ENCODE measurements at places on chromosomes 3 and 15.

- no peak for DNase-seq
Observed at GRCh38 chr15:70415398-70415797, 317.7 kb upstream of the TLE3 start.

DNA sequence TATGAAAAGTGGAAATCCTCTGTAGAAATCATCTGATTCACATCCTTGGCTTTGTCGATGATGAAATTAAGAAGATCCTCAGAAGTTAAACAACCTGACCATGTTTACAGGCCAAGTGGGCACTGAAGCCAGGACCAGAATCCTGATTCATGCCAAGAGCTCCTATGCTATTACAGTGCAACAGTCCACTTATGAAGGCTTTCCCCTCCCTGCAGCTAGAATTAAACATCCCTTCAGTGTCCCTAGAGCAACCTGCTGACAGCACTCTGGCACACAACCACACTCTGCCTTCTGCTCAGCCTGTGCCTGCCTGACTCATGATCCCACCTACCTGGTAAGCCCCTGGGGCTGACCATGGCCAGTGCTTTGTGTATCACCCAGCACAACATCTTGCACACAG, 33.8 kb downstream of the TXNRD3 start:
- DNase-seq, result no peak

DNA sequence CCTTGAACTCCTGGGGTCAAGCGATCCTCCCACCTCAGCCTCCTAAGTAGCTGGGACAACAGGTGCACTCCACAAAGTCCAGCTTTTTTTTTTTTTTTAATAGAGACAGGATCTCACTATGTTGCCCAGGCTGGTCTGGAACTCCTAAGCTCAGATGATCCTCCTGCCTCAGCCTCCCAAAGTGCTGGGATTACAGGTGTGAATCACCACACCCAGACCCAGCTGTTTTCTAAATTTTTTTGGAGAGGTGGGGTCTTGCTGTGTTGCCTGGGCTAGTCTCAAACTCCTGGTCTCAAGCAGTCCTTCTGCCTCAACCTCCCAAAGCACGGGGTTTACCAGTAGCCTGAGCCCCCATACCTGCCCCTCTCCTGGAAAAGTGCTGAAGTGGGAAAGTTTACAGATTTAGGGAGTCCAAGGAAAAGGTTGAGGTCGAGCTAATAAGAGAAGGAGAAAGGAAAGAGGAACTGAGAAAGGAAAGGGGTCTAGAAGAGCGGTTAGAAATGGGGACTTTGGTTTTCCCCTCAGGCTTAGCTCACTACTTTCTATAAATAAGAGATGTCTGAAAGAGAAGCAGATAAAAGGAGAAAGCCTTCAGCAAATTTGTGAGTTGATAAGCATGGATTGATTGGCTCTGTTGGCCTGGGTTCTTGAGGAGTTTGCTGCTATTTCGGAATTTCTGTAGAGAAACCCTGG, 23.6 kb downstream of the UBE2E1 start:
- no peak for DNase-seq

- no peak for DNase-seq
Observed at GRCh38 chr3:45681221-45681620, 8.0 kb upstream of the SACM1L start.

GRCh38 chr3:102161384-102162006, 273.3 kb upstream of the ZPLD1 start:
- DNase-seq, result no peak

- DNase-seq, result no peak
Observed at GRCh38 chr3:181881749-181882148, 170.0 kb downstream of the SOX2 start.

- DNase-seq, result no peak
Observed at GRCh38 chr3:194680888-194681615, 4.6 kb upstream of the FAM43A start.

GRCh38 chr3:151316267-151316991, at the start of gene GPR87:
GPR87 (minus strand) TSS chr3:151316820; CDS start chr3:151300100, 16,720 bp downstream.
- DNase-seq, result peak; percentile 77

DNA sequence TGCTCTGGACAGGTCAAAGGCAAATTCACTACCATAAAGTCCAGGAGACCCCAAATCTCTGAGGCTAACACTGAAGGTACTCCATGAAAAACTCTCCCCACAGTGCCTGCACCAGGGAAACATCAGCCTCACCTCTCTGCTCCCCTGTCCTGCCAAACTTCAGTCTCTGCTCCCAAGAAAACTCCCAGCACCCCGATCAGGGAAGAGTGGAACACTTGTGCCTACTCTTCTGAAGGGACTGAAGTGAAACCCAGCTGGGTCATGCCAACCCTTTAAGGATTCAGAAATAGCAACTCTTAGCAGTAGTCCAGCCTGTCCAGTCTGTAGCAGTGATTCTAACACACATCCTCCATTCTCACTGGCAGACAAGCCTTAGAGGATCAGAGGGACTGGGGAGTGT, 124.2 kb downstream of the FAM174B start:
- DNase-seq, result no peak

DNA sequence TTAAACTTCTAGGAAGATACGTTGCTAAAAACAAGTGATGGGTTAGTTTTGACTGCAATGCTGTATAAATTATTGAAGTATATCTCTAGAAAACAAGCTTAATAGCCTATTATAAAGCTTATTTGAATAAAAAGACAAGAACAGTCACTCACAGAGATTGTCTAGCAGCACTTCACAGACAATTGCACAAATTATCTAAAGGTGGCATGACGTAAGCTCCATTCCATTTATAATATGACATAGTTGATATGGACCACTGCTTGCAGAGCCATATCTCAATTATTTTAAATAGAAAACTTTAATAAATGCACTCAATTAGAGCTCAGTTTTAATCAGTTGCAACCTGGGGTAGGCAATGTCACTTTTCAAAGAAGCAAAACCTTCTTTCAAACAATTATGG, 319.9 kb upstream of the GBE1 start:
- DNase-seq, result no peak

- no peak for DNase-seq
Observed at GRCh38 chr3:39269528-39269927, 10.3 kb downstream of the CX3CR1 start.

- DNase-seq, result no peak
Observed at GRCh38 chr3:141498598-141499223, 11.9 kb downstream of the RASA2 start.

DNA sequence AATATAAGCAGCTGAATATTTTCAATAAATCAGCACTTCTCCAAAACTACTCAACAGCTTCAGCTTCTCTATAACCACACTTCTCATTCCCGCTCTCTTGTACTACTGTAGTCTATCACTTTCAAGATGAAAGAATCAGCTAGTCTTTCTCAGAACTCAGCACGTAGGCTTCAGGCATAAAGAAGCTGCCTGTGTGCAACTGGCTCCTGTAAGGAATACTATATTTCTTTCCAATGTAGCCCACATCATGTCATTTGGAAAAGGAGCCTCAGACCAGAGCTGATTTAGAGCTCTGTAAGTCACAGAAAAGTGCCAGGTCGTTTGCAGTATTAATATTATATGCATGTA, 62.3 kb downstream of the FMN1 start:
- no peak for DNase-seq

- no peak for DNase-seq
Observed at GRCh38 chr3:69288161-69288895, 97.6 kb downstream of the FRMD4B start.

DNA sequence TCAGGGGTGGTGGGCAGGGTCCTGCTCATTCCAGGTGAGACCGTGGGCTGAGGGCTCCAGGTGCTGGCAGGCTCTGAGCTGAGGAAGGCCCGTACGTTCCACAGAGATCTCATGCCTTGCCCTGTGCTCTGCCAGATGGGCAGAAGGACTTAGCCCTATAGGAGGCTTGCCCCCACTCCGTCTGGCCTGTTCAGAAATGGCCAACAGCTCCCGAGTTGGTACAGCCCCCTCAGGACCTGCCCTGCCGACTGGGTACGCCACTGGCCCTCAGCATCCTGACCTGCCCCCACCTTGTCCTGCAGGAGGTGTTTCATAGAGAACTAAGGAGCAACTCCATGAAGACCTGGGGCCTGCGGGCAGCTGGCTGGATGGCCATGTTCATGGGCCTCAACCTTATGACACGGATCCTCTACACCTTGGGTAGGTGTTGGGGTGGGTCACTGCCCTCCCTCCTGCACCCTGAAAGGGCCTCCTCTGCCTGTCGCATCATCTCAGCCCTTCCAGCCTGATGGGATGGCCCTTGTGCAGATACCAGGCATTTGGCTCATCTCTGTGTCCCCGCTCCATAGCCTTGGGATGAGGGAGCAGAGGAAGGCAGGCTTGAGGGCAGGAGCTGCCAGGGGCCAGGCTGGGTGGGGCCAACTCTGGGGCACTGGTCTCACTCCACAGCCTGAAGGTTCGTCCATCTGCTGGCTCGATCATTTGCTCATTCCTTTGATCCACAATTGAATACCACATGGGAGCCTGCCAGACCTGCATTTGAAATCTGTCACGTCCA, 14.2 kb downstream of the TMEM43 start:
- no peak for DNase-seq

GRCh38 chr3:133629146-133629545, 32.6 kb downstream of the TOPBP1 start:
- DNase-seq, result no peak

- DNase-seq, result peak; percentile 80
Observed at GRCh38 chr15:49627407-49627877, 6.6 kb downstream of the DTWD1 start.

DNA sequence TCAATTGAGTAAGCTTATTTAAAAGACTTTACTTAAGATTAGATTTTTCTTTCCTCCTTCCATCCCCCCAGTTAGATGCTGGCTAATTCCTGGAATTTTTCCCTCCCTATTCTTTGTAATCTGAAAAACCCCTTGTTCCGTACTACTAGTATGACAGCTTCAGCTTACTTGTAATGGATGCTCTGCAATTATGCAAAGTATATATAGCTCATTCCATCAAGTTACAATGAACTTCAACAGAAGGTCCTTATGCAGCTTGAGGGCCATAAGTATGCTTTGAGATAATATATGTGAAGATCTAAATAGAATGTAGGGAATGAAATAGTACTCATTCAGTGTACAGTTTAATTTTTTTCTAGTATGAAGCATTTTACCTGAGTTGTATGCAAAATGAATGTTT, 398.3 kb upstream of the NAALADL2 start:
- no peak for DNase-seq

- DNase-seq, result no peak
Observed at GRCh38 chr3:22685597-22685996, 517.5 kb upstream of the UBE2E2 start.

GRCh38 chr3:41035456-41036022, 163.8 kb upstream of the CTNNB1 start:
- DNase-seq, result no peak

GRCh38 chr15:97072545-97072944, 742.0 kb downstream of the NR2F2 start:
- no peak for DNase-seq

GRCh38 chr3:61945657-61946056, 384.3 kb downstream of the PTPRG start:
- no peak for DNase-seq

DNA sequence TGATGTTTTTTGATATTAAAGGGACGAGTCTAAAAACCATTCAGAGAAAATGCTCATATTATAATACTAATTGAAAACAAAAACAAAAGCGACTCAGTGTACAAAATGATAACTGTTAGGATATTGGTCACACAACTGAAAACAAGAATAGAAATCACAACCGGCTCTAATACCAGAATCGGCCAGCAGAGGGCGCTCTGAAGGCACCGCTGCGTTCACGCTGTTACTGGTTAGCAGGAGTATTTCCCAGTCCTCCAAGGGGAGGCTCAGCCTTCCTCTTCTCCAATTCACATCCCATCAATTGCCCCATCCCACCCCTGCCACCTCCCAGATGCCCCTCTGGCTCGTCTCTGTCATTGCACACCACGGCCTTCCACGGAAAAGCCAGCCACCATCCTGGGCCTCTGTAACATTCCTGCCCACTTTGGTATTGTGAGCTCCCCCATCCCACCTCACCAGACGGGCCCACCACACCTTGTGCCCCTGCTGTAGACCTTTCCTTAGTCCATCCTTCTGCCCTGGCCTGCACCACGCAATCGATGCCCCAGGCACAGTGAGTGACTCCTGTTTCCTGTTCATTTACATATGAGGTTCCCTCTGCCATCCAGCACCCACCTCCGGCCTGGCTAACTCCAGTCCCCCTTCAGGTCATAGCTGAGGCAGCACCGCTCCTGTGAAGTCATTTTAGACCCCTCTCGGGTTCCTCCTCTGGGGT, 8.5 kb downstream of the FAM107A start:
- DNase-seq, result peak; percentile 36

GRCh38 chr3:160678292-160678842, 1.4 kb downstream of the ARL14 start:
- no peak for DNase-seq

DNA sequence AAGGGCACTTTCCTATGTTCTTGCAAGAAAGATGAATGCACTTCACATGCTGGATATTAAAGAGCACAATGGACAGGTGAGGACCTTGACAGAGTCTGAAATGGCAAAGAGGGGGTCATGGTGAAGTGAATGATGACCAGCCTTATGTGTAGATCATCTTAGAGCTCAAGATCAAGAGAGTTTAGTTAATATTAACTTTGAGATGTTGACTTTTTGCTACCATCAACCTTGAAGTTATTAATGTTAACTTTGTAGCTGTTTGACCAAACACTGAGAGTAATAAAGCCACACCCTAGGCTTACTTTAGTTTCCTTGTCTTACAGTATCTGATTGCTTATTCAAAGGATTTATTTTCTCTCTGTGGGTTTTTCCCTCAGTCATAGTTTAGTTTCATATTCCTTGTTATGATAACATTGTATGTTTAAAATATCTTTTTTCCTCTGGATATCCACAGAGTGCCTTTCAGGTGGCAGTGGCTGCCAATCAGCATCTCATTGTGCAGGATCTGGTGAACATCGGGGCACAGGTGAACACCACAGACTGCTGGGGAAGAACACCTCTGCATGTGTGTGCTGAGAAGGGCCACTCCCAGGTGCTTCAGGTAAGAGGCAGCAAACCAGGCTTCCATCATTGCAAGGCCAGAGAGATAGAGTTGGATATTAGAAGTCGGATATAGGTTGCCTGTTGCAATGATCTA, 5.4 kb downstream of the NFKBIZ start:
- DNase-seq, result peak; percentile 50

- no peak for DNase-seq
Observed at GRCh38 chr3:108171106-108171505, 51.1 kb downstream of the IFT57 start.

DNA sequence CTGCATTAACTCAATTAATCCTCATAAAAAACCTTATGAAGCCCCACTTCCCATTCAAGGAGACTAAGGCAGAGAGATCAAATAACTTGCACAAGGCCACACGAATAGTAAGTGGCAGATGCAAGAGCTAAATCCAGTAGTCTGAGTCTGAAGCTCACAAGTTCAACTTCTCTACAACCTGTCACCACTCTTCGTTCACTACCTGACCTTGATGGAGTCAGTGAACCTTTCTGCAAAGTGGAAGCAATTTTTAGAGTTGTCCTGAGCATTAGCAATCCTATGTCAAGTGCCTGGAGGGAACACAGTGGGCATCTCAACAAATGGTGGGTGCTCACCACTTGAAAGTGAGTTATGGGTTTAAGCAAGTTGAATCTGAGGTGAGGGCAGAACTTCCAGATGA, 2.1 kb upstream of the SPINT1 start:
- no peak for DNase-seq

- DNase-seq, result no peak
Observed at GRCh38 chr3:50972029-50972428, 297.3 kb downstream of the DOCK3 start.

GRCh38 chr3:32313723-32314473, 75.4 kb downstream of the CMTM8 start:
- peak; percentile 47 for DNase-seq
